ENCODE measurements at places on chromosomes 12 and 14.

- DNase-seq: no peak
Measured at GRCh38 chr12:16218934-16219751, 58.3 kb downstream of the SLC15A5 start.

DNA sequence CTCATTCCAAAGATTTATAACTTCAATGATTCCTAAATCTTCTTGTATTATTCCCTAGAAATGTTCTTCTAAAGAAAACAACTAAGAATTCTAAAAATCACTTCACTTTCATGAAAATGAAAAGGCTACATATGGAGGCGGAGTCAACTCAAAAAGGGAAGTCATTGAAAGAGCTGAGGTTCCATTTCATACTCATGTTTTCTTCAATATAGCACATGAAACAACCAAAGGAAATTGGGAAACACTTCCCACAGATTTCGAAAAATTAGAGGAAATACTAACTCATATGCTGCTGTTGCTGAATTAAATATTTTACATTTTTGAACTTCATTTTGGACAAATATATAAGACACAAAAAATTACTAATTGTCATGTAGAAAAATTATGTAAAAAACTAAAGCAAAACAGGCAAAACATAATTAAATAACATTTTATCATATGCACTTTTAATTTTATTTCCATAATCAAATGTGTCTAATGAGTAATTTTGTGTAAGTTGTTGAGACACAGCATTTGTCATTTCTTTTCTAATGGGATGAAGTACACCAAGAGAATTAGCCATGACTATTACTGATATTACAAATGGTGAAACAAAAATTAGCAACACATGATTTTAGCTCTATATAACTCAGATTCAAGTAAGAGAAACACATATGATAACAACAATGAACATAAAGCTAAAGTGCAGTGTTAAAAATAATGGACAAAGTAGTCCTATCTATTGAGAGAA, at the start of gene CD163:
TSS of gene CD163 (minus strand) at position 92 of the 730 bp plus-strand sequence. CDS start at position 5, 87 bp downstream.
- no peak for DNase-seq

DNA sequence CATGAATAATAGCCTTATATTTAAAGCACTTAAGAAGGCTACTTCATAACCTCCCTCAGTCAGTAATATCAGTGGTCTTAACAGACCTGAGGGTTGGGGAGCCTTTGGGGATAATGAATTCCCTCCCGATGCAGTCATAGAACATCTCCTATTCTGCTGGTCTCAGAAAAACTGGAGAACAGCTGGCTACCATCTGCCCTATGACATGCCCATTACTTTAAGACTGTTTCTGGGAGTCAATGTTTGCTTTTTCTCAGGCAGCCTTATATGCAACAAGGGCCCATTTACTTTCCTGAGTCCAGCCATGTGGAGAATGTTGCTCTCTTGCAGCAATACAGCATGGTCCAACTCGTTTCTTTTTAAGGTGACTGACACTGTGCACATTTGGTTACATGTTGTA, 161.7 kb upstream of the PARP11 start:
- DNase-seq: no peak

- DNase-seq: no peak
Measured at GRCh38 chr14:102043251-102044025, 43.4 kb downstream of the HSP90AA1 start.

GRCh38 chr12:20004952-20005351, 363.4 kb upstream of the PDE3A start:
- no peak for DNase-seq

DNA sequence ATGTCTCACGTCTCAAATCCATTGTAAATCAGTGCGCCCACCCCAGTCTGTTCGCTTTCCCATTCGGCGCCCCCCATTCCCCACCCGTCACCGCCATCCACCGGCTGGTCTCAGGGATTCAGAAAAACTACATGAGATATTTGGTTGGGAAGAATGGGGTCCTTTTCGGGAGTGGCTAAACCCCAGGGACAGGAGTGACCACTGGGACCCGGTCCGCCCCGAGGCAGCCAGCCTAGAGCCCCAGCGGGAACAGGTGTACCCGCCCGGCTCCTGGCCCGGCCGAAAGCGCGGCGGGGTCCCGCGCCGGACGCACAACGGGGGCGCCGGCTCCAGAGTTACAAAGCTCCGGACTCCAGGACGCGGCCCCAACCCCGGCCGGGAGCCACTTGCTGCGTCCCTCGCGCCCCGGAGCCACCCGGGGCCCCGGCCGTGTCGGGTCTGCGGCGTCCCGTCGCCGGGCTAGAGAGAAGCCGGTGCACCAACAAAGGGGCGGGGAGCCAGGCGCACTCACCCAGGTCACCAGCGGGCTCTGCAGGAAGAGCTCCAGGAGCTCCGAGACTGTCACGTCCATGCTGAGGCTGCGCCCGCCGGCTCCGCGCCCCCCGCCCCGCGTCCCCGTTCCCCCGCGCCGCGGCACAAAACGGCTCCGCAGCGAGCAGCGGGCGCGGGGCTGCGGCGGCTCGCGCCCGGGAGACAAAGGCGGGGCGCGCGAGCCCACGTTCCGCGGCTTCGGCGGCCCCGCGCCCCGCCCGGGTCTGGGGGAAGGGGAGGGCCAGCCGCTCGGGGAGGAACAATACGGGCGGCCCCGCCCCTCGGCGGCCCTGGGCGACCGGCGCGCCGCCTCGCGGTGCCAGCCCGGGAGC, at the start of gene CCDC88C:
TSS of gene CCDC88C (minus strand) at position 701 of the 863 bp plus-strand sequence. CDS start at position 571, 130 bp downstream.
- peak; percentile 68 for DNase-seq
